T-cell (primary cell): ENCODE measurements at places on chromosomes 4 and X. TPM values are rescaled to one million over a fixed set of nuclear protein-coding genes. Genes with fewer than 3 reads are reported as not detected.

DNA sequence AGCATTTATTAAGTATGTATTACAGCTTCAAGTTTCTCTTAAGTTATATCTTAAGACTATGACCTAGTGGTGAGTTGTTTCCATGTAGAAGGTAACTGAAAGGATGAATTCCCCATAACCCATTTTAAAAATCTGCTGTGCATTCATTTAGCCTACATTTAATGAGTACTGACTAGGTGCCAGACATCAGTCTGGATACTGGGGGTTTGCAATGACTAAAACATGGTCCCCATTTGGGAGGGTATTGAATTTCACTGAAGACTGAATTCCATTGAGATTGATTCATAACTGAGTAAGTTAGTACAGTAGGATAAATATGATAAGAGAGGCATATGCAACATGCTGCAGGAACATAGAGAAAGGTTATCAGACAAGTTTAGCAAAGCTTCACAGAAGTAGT is 241.5 kb downstream of the FRAS1 start:
- H3K4me3 ChIP-seq = no peak overlapping the region
- DNase-seq = no peak
- H3K27me3 ChIP-seq = no peaks in the 10 kb centered on the region
- H3K4me1 ChIP-seq = no peaks in the 10 kb centered on the region

- no peaks in the 10 kb centered on the region for H3K27me3 ChIP-seq
- no peak overlapping the region for H3K4me3 ChIP-seq
- no peaks in the 10 kb centered on the region for H3K4me1 ChIP-seq
- peak; percentile 7 for DNase-seq
Observed at GRCh38 chr4:73127839-73128453, 58.4 kb upstream of the COX18 start.

DNA sequence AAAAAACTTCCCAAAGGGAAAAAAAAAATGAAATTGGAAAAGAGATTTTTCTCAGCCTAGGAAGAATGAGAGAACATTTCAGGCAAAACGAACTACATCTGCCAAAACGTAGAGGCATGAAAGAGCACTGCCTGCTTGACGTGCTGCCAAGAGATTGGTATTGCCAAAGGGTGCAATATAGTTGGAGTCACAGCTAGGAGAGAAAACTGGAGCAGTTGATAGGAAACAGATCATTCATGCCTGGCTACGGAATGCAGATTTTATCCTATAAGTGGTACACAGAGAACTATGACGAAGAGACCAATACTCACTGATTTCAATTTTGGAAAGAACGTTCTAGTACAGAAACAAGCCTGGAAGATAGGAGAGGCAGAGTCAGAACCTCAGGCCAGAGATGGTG is 68.4 kb upstream of the IQCM start:
- no peaks in the 10 kb centered on the region for H3K4me1 ChIP-seq
- H3K27me3 ChIP-seq = no peaks in the 10 kb centered on the region
- no peak overlapping the region for H3K4me3 ChIP-seq

DNA sequence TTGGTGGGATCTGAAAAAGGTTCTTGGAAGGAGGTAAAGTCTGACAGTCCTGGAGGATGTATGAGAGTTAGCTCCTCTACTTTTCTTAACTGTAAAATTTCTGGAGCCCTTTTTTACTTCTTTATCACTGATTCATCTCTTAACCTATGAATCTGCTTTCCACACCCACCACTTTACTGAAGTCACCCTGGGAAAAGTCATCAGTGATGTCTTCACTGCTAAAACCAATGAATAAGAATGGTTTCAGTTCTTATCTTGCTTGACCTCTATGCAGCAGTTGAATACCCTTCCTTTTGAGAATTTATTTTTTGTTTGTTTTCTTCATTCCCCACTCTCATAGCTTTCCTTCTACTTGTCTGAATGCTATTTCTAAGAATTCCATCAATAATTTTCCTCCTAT is 80.0 kb downstream of the AREG start:
- no peak overlapping the region for H3K27ac ChIP-seq
- no peak overlapping the region for H3K4me3 ChIP-seq
- H3K27me3 ChIP-seq = no peaks in the 10 kb centered on the region
- DNase-seq = no peak
- no peaks in the 10 kb centered on the region for H3K36me3 ChIP-seq

DNA sequence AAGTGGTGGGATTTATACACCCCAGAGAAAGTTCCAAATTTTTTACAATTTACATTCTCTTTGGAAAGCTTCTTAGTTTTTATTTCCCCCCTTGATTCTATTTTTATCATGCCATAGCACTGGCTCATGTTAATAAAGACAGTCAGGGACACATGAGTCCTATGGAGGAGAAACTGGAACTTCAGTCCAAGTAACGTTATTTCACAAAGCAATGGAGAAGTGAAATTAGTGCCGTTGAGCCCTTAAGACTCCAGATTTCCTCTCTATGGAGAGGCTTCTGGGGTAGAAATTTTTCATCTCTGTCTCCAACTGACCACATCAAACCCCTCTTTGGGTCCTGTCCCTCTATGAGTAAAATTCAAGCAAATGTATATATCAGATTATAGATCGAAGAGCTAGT is 12.8 kb upstream of the TASL start:
- no peaks in the 10 kb centered on the region for H3K4me1 ChIP-seq
- H3K4me3 ChIP-seq = no peak overlapping the region
- no peak for DNase-seq

DNA sequence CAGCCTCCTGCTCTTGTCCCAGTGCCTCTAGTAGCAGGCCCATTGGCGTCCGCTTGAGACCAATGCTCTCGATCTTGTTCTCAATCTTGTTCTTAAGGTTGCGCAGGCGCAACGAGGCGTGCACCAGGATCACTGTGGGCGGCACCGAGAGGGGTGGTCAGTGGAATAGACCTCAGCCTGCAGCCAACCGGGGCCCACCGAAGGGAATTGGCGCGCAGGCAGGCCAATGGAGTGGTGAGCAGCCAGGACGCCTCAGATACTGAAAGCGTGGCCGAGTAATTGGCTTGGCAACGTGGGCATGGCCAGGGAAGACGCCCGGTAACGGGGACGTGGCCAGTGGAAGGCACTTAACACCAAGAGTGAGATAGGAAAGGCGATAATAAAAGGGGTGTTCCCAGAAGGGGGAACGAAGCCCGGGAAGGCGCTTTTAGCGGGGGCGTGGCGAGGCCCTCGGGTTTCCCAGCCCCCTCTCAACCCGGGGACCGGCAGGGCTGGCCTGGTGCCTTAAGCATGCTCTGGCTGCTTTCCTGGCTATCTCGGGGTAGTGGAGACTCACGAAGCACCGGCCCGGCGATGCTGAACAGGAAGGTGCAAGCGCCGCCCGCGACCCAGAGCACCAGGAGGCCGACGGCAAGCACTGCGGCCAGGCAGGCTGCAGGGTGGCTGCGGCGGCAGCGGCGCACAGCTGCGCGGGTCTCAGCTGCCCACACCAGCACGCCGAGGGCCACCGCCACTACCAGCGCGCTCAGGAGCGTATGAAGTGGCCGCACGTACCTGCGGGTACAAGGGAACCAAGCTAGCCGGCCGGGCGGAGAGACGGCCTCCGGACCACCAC is 1.7 kb downstream of the PRAF2 start:
- H3K27ac ChIP-seq = no peak overlapping the region
- H3K27me3 ChIP-seq = no peaks in the 10 kb centered on the region
- no peak overlapping the region for H3K4me3 ChIP-seq
- no peaks in the 10 kb centered on the region for H3K36me3 ChIP-seq
- DNase-seq = no peak
- H3K4me1 ChIP-seq = peaks cover 22% of the 10 kb centered on the region

GRCh38 chrX:50812995-50813842 is 775 bp downstream of the SHROOM4 start:
- no peak for DNase-seq
- no peak overlapping the region for H3K4me3 ChIP-seq
- H3K4me1 ChIP-seq = peaks cover 6% of the 10 kb centered on the region
- H3K27me3 ChIP-seq = peaks cover 23% of the 10 kb centered on the region
- no peaks in the 10 kb centered on the region for H3K36me3 ChIP-seq
- no peak overlapping the region for H3K27ac ChIP-seq

DNA sequence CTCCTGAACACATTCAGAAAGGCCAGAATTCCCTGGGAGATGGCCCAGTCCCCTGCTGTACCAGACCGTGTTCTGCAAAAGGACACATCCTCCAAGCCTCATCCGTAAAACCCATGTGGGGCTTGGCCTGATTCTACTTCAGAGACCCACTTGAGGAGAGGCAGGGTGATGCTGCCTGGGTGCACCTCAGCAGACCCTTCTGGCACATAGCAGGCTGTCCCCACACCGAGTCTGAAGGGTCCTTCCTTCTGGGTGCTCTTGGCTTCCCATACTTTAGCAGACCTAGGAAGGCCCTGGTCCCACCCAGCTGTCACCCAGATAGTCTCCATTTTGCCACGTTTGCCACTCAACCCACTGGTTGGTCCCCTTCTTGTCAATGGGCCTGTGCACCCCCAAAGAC is 270.1 kb upstream of the AGTR2 start:
- no peaks in the 10 kb centered on the region for H3K27me3 ChIP-seq
- no peaks in the 10 kb centered on the region for H3K4me1 ChIP-seq
- no peak overlapping the region for H3K27ac ChIP-seq
- no peaks in the 10 kb centered on the region for H3K36me3 ChIP-seq
- DNase-seq = no peak
- no peak overlapping the region for H3K4me3 ChIP-seq

DNA sequence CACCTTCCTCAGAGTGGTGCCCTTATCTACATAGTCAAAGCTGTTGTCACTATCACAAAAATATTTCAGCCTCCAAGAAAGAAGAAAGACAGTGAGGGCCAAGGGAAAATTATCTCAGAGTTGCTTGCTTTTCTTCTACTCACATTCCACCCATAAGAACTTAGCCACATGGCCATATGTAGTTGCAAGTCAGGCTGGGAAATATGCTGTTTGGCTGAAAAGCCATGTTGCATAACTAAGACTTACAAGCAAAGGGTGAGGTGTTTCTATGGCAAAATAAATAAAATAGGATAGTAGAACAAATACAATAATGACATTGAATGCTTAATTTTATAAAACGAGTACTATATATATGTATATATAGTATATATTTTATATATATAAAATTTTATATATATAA is 365.9 kb upstream of the PABPC4L start:
- no peaks in the 10 kb centered on the region for H3K27me3 ChIP-seq
- no peak overlapping the region for H3K27ac ChIP-seq
- no peak for DNase-seq
- H3K4me3 ChIP-seq = no peak overlapping the region

DNA sequence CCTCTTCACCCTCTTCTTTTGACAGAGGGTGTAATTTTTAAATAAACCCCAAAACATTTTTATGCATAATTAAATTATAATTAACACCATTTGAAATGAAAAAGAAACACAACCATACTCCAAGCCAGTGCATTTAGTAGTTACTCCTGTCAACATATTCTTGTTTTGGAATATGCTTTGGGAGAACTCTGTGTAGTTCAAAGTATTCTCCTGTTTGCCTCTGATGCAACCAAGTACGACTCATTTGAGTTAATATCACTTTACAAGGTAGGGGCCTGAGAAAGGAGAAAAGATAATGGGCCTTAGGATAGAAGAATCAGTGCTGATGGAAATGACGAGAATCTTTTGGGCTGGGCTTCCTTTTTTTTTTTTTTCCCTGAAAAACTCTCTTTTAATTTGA is 2.7 kb downstream of the PTPN13 start:
- no peak for DNase-seq
- H3K27me3 ChIP-seq = no peaks in the 10 kb centered on the region
- no peaks in the 10 kb centered on the region for H3K36me3 ChIP-seq
- no peak overlapping the region for H3K27ac ChIP-seq
- H3K4me1 ChIP-seq = peaks cover 4% of the 10 kb centered on the region
- H3K4me3 ChIP-seq = no peak overlapping the region

KLHL4 gene
- 0.18 TPM for total RNA-seq

PGAM4 gene
- not detected for total RNA-seq

CXCL1 gene
- not detected for total RNA-seq

ZMAT1 gene
- 24.9 TPM for total RNA-seq

GPR119 gene
- not detected for total RNA-seq

PDZD4 gene
- total RNA-seq = 16.6 TPM

DIPK2B gene
- not detected for total RNA-seq
